ENCODE measurements at places on chromosomes 3 and 15.

DNA sequence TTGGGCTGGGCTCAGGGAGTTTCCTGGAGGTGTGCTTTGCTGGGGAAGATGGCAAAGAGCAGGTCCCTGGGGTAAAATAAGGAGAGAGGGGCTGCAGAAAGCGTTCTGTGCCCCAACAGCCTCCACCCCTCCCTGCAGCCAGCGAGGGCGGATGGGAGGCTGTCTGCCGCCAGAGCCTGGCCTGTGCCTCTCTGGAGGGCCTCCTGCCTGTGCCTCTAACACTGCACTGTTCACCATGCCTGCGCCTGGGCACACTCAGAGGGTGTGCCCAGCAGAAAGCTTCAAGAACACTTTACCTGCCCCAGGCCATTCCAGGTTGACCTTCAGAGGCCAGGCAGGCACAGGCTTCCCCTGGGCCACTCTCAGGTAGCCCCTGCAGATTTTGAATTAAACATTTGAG is 77.7 kb upstream of the KLF13 start:
- no peak for DNase-seq

DNA sequence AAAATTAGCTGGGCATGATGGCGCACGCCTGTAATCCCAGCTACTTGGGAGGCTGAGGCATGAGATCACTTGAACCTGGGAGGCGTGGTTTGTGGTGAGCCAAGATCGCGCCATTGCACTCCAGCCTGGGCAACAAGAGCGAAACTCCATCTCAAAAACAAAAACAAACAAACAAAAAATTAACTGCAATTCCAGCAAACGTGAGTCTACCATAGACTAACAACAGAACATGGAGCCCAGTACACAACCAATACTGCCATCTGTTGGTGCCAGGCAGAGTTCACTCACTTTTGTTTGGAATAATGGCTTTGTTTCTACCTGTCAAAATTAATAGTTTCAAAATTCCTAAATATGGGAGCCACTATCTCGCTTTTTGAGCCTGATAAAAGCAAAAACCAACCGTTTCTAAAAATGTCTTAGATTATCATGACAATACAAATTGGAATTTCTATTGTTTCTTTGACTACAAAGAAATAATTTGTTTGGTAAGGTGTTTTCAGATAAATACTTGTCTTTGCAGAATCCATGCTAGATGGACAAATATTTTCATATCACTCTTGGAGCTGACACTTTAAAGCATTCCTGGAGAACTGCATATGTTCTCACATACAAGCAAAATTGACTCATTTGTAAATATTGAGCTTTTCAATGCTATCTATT is 45.0 kb downstream of the GPR176 start:
- DNase-seq: peak; percentile 41

DNA sequence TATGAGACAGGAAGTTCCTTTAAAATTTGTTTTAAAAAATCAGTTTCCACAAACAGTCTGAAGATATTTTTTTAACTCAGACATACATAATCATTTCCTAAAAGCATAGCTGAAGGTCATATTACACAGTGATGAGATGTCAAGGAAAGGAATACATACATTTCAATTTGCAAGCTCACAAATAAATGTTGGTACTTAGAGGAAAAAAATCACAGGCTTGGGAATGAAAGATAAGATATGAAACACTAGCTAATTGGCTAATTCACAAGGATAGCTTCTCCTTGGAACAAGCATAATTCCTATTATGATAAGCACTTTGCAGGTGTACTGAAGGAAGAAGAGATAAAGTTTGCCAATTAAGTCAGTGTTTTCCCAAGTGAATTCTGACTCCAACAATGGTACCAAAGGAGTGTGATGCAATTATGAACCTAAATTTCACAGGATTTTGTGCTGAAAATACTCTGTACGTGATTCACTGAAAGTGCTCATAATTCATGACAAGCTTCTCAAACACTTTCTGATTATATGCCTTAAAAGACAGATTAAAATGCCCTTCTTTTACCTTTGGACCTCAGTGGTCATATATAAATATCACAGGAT is 112.4 kb downstream of the FRMD5 start:
- DNase-seq: no peak

GRCh38 chr3:141655801-141656200 is 82.3 kb upstream of the RNF7 start:
- no peak for DNase-seq

DNA sequence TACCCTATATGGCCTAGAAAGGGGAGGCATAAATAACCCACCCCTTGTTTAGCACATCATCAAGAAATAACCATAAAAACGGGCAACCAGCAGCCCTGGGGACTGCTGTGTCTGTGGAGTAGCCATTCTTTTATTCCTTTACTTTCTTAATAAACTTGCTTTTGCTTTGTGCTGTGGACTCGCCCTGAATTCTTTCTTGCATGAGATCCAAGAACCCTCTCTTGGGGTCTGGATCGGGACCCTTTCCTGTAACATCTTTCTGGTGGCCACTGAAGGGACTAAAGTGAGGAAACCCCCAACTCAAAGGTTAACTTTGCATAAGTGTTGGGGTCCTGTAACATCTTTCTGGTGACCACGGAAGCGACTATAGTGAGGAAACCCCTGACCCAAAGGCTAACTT is 15.7 kb upstream of the HHATL start:
- no peak for DNase-seq

Measured in neural progenitor cell (in vitro differentiated cells).